ENCODE measurements at places on chromosomes 7 and 10. TPM values are rescaled to one million over a fixed set of nuclear protein-coding genes. Genes with fewer than 3 reads are reported as not detected.

DNA sequence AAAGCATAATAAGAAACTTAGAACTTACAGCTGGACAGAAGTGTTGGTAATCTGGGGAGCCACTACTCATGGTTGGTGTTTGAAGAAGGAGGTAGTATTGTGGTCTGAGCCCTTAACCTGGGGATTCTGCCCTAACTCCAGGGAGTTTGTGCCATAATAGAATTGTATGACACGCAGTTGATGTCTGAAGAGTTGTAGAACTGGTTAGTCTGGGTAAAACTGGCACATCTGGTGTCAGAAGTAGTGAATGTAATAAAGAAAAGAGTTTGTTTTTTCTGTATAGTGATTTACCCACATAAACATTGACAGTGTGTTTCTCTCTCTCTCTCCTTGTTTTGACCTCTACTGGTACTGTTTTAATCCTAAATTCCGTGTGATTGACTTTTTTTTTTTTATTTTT is 448.1 kb upstream of the SEMA3D start:
- DNase-seq = no peak

GRCh38 chr7:147833557-147833956 is 757.0 kb upstream of the C7orf33 start:
- DNase-seq = no peak

GRCh38 chr10:113436851-113437250 is 116.0 kb upstream of the HABP2 start:
- no peak for DNase-seq

GRCh38 chr7:80420876-80421275 is 91.0 kb downstream of the GNAT3 start:
- DNase-seq = no peak

CLDN4 gene
- total RNA-seq = 0.24 TPM

DNA sequence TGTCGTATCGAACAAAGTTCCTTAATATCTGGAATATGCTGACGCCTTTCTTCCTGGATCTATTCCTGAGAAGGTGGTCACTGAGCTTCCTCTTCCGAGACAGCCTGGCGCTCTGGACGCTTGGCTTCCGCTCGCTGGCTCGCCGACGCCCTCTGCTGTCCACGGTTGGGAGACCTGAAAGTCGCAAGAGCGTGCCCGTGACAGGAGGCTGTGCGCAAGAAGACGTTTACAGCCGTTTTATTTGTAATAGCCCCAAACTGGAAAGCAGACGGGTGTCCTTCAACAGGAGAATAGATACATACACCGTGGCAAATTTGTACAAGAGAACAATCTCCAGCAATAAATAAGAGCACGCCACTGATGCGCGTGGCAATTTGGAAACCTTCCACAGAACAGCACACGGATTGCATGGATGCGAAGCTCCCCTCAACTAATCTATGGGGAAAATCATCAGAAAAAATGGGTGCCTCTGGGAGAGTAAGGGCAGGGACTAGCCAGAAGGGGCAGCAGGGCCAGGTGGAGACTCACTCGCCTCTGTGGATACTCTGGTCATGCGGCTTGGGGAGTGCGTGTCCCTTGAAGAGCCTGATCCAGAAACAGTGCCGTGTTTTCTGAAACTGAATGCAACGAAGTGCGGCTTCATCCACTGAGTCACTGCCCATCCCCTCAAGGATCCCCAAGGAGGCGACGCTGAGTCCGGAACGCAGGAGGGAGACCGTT is 41.5 kb upstream of the BNIP3 start:
- peak; percentile 47 for DNase-seq

DNA sequence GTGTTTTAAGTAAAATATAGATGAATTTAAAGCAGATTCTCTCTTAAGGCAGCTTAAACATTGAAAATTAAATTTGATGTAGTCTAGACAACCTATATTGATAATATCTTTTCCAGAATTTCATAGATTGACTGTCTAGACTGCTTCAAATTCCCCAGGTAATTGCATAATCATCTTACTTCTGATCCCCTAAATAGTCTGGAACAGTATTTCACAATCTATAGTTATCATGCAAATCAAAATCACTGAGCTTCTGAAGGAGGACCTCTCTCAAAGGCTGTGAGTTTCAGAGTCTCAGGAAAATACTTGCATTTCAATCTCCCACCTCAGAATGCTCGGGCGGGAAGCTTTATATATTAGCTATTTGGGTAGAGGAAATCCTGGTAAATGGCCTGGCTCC is 87.3 kb downstream of the SEMA3A start:
- no peak for DNase-seq

PI4K2A gene
- 20.3 TPM for total RNA-seq

EIF5AL1 gene
- 0.78 TPM for total RNA-seq

DNA sequence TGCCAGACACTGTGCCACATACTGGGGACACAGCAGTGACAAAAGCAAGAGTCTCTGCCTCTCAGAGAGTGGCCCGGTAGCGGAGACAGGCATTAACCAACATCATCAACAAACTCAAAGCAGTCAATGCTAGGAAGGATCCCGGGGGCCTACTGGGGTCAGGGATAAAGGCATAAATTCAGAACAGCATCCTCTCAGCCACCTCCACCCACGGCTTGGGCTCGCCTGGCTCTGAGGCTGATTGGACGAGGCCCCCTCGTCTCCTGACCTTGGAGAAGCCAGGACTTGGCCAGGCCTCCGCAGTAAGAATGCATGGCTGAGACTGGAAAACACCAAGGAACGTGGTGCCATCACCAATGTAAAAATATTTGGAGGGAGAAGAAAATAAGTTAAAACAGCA is 102.1 kb downstream of the ARHGAP22 start:
- no peak for DNase-seq

GPNMB gene
- total RNA-seq = 29.9 TPM

- DNase-seq = no peak
These were observed 230.5 kb downstream of the FANK1 start for GRCh38 chr10:126126866-126127265.

GRCh38 chr7:85719981-85720953 is 533.4 kb upstream of the SEMA3D start:
- DNase-seq = no peak

DNA sequence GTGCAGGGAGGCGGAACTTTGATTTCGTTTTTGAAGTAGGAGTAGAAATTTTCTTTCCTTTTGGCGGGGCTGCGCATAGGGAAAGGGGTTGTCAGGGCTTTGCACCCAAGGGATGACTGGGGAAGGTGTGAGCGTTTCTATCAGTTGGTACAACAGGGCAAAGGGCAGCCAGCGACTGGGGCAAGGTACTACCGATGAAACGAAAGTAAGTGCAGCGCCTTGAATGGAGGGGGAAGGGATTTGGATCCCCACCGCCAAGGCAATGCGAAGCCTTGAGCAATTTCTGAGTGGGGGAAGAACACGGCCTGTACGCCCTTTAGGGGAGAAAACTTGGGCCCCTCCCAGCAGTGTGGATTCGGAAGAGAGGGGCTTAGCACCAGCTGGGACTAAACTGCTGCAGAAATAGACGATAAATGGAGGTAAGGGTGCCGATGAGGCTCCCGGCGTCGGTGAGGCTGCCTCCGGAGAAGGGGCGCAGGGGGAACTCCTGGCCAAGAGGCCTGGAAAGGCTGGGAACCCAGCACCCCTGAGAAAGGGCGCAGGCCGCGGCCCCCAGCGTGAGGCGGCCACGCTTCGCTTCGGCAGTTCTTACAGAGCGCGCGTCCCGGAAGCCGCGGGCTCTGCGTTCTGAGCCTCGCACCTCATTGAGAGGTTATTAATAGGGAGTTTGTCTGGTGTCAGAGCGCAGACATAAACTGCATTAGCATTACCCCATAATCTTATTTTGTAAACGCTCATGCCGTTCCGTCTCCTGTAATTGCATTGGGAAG is 10.0 kb upstream of the TLX1 start:
- DNase-seq = peak; percentile 49

GRCh38 chr7:115059321-115059720 is 137.4 kb downstream of the MDFIC start:
- no peak for DNase-seq

NEUROG3 gene
- not detected for total RNA-seq

PEX1 gene
- total RNA-seq = 18.6 TPM

DNA sequence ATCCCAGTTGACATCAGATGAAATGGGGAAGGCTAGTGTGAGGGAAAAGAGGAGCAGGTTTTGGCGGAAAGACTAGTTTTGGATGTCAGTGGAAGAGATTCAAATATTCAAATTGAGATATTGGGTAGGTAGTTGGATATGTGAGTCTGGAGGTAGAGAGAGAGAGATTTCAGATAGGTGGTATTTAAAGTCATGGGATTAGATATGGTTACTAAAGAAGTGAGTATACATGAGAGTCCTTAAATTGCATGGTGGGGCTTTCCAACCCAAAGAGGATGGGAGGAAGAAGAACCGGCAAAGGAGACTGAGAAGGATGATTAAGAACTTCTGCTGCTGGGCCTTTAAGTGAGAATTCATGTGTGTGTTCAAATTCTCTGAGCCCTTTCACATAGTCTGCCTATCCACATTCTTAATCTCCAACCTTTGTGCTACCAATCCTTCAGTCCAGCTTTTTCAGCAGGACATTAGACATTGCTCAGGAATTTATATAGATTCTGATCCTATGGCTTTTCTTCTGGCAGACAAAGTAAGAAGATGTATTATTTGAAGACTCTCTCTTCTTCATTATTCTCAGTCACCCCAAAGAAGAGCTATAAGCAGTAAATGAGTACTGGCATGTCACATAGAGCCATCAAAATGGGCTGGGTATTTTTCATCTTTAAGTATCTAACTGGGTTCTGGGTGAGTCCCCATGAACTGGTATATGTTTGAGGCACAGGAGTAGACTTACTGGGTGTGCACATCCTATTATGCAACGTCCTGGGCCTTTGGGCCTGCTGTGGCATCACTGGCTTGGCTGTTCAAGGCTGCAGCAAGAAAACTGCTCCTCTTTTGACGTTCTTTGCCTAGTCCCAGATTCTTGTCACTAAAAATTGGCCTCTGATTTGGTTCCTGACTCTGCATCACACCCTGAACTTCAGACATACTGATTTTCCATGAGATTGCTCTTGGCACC is 33.6 kb downstream of the ST7 start:
- DNase-seq = no peak

DNA sequence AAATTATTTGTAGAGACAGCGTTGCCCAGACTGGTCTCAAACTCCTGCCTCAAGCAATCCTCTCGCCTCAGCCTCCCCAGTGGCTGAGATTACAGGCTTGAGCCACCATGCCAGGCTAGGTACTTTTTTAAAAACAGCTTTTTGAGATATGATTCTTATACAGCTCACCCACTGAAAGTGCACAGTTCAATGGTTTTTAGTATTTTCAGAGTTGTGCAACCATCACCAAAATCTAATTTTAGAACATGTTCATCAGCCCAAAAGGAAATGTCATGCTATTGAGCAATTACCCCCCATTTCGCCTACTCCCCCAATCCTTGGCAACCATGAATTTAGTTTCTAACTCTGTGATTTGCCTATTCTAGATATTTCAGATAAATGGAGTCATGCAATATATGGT is 73.7 kb downstream of the EVX1 start:
- no peak for DNase-seq

DNA sequence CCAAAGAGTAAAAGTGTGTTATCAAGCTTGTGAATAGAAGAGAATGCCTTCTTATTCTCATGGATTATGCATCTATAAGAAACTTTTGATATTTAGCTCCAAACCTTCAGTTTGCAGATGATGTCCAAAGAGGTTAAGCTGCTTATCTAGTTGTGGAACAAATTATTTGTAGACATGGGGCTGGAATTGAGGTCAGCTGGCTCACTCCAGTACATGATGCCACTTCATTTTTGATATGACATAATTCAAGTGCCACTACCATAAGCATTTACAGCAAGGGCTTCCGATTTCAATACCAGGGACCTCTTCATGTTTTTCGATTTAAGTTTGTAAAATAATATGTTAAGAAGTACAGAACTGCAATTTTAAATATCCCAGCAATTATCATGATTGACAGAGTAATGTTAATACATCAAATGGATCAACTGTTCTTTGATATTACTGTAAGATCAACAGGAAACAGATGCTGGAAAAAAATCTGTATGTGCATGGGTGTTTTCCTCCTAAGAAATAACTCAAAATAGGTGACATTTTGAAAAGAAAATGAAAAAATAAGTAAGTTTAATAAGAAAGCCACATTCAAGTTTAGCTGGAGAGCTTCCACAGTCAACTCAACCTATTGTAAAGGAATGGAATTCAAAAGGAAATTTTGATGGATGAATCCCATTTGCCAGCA is 12.7 kb downstream of the FAM3C start:
- no peak for DNase-seq

PGAM2 gene
- 2.8 TPM for total RNA-seq

GRCh38 chr7:53191191-53191695 is 155.8 kb downstream of the POM121L12 start:
- no peak for DNase-seq

- no peak for DNase-seq
These were observed 394.2 kb downstream of the LRMDA start for GRCh38 chr10:75825661-75826060.

GRCh38 chr10:112958275-112958995 is 8.4 kb downstream of the TCF7L2 start:
- DNase-seq = no peak

HOXA3 gene
- not detected for total RNA-seq

DNA sequence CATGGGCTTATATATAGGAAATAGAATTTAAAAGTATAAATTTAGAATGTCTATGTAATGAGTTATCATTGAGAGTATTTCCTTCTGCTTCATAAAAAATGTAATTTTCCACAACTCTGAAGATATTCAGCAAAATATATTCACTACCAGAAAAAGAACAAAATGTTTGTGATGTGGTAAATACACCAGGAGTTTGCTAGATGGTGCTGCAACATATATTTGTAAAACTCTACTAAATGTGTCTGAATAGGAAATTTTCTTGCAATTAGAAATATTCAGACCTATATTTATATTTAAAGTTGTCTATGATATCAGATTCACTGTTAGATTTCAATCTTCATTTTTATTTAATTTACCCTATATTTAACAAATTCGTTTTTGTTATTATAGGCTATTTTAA is 201.1 kb downstream of the PPP1R3A start:
- no peak for DNase-seq

GRCh38 chr7:19834566-19834965 is 61.1 kb upstream of the TMEM196 start:
- DNase-seq = no peak

GRCh38 chr10:74544106-74544505 is 282.3 kb upstream of the KAT6B start:
- DNase-seq = no peak

GRCh38 chr10:97532935-97533671 is 34.4 kb downstream of the UBTD1 start:
- no peak for DNase-seq

GRCh38 chr10:51999096-51999495 is 299.7 kb upstream of the CSTF2T start:
- DNase-seq = no peak

GRCh38 chr7:84454174-84454959 is 259.8 kb upstream of the SEMA3A start:
- no peak for DNase-seq

- peak; percentile 60 for DNase-seq
These were observed at the start of gene PWWP2B for GRCh38 chr10:132397036-132397541. PWWP2B (plus strand) TSS chr10:132397200; CDS start chr10:132397227, 27 bp downstream.

DNA sequence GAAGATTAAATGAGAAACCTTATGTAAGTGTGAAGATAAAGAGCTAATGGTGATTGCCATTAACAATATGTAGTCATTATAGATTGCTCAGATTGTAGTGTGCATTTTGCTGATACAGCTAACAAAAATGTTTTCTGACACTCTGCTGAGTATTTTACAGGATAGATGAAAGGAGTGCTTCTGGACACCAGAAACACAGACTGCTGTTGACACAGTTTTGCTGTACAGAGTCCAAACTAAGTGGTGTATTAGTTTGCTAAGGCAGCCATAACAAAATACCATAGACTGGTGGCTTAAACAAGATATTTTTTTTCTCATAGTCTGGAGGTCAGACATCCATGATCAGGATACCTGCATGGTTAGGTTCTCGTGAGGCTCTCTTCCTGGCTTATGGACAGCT is 2.2 kb downstream of the SMC3 start:
- no peak for DNase-seq

Measured in naive thymus-derived CD4-positive, alpha-beta T cell (primary cell).